ENCODE measurements at places on chromosomes 3 and 15. TPM values are rescaled to one million over a fixed set of nuclear protein-coding genes. Genes with fewer than 3 reads are reported as not detected.

DNA sequence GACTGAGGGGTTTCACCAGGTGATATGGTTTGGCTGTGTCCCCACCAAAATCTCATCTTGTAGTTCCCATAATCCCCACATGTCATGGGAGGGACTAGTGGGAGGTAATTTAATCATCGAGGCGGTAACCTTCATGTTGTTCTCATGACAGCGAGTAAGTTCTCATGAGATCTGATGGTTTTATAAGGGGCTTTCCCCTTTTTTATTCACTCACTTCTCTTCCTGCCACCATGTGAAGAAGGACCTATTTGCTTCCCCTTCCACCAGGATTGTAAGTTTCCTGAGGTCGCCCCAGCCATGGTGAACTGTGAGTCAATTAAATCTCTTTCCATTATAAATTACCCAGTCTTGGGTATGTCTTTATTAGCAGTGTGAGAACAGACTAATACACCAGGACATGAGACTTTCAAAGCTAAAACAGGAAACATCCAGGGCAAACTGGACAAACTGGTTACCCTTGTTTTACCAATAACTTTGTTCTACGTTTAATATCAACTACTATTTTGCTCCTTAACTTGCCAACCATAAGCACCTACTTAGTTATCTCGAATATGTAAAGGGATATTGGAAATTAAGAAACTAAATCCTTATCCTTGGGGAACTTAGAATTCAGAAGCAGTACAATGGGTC is 98.2 kb downstream of the MYH15 start:
- DNase-seq = no peak

GRCh38 chr15:28935316-28935715 is 49.5 kb downstream of the APBA2 start:
- no peak for DNase-seq

DNA sequence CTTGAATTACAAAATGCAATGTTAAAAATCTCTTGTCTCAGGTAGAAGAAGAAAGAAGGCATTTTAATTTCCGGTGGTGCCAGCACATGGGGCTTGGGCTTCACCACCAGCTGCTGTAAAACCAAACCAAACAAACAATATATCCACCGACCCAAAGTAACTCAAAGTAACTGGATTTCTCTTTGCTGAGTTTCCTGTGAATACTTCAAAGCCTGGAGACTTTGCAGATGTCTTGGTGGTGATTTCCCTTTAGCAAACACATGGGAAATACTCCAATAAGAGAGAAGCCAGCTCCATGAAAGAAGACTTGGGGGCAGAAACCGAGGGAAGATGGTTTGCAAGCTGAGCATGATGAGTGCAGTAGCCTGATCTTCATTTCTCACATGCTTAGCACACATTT is 62.6 kb downstream of the EIF4E3 start:
- DNase-seq = no peak

GRCh38 chr15:61725251-61725650 is 335.0 kb downstream of the VPS13C start:
- DNase-seq = no peak

NR2E3 gene
- not detected for total RNA-seq

DNA sequence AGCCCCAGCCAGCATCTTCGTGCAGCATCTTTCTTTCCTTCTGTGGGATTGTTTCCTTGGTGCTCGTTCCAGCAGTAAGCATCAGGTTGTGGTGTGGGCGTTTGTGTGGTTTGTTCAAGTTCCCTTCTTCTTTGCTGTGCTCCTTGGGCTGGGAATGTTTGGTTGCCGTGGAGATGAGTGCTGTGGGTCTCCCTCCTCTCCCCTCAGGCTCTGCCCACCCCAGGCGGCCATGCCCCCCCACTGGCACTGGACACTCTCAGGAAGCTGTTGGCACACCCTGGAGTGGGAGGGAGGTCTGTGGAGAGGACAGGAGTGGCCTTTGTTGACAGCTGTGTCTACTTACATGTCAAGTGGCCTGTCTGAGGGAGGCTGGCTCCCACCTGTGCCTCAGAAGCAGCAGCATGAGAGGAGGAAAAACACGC is 46.5 kb upstream of the SACM1L start:
- DNase-seq = no peak

DNA sequence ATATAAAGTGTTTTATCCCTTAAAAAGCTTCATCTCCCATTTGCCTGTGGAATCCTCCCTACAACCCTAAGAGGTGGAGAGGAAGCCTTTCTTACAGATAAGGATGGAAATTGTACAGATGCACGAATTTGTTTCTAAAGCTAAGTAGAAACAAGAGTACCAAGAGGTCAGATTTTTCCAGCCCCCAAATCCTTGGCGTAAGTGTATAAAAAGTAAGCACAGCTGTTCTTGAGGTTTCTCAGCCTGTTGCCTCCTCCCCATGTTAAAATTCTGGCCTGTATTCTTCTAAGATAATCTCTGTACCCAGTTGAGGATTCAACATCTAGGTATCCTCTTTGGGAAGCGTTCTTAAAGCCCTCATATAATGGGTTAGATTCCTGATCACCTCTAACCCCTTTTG is 34.9 kb downstream of the RAB7A start:
- DNase-seq = no peak

DNA sequence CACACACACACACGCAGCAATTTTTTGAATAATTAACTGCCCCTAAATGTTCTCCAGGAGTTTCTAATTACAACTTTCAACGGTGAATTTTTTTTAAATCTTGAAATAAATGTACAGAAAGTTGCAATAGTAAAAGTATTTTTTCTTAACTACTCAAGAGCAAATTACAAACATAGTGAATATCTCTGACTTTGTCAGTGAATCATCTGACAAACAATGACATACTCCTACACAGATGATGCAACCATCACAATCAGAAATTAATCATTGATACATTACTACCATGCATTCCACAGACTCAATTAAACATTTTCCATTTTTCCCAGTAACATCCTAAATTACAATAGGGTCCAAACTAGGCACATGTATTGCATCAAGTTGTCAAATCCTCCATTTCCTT is 597.3 kb downstream of the NAALADL2 start:
- no peak for DNase-seq

GRCh38 chr3:171811913-171812335 is 1.6 kb upstream of the PLD1 start:
- DNase-seq = no peak

TERC gene
- total RNA-seq = 190 TPM

GRCh38 chr3:137335478-137335877 is 377.7 kb downstream of the IL20RB start:
- no peak for DNase-seq

- no peak for DNase-seq
Measured at GRCh38 chr15:53808058-53808706, 48.7 kb upstream of the WDR72 start.

GRCh38 chr3:181581656-181582055 is 130.1 kb upstream of the SOX2 start:
- DNase-seq = no peak

DNA sequence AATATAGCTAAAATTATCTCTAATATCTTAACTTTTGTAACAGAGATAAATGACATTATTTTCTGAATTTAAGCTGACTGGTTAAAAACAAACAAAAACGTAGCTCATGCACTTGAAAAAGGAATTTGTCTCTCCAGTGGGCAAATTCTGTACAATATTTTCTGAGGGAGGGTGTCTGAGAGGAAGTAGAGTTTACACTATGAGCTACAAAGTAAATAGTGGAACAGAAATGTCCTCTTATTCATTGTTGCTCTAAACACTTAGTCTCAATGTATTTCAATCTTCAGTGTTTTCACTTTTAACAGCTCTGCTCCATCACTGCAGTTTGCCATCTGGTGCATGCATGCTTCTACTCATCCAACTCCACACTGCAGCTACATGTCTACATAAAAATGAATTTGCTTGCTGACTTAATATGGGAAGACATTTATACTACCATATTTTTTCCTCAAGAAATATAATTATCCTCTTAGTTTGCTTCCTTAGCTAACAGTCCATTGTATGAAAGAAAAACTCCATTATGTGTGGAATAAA is 817.4 kb upstream of the LMCD1 start:
- no peak for DNase-seq

Measured in tibial nerve (tissue), 4 donors.